ENCODE measurements at places on chromosomes 7 and 10. TPM values are rescaled to one million over a fixed set of nuclear protein-coding genes. Genes with fewer than 3 reads are reported as not detected.

Gene CALCR
- polyA plus RNA-seq: 0.07 TPM

Gene CYP26C1
- 0.11 TPM for polyA plus RNA-seq

GRCh38 chr10:48653944-48654698, 30.6 kb upstream of the WDFY4 start:
- DNase-seq: no peak

- DNase-seq: no peak
Measured at GRCh38 chr7:157253850-157254249, 83.0 kb upstream of the DNAJB6 start.

DNA sequence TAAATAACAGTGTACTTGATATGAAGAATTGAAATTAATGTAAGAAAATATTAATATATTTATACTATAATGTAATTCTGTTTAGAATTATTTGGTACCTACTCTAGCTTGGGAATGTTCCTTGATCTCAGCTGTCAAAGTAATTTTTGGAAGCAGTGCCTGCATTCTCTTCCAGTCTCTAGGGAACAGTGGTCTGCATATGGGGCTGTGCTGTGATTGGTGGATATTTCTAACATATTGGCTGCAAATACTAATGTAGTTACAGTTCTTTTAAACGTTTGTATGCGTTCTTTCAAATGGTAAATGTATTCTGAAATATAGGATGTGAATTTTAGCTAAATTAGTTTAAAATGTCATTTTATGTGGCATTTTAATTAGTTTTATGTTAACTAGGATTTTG, 87.2 kb downstream of the PHF14 start:
- DNase-seq: no peak
